PC-3 (cell line): ENCODE measurements at places on chromosomes 7 and 10. TPM values are rescaled to one million over a fixed set of nuclear protein-coding genes. Genes with fewer than 3 reads are reported as not detected.

The PDE6C gene
- not detected in 2 replicates for total RNA-seq

The PNLIPRP2 gene
- not detected in 2 replicates for total RNA-seq

The SFRP5 gene
- total RNA-seq, result not detected in 2 replicates

The TUBAL3 gene
- not detected in 2 replicates for total RNA-seq

The CHAT gene
- not detected in 2 replicates for total RNA-seq

The INA gene
- total RNA-seq, result not detected in 2 replicates

The JAKMIP3 gene
- total RNA-seq, result 0.92 and 1.0 TPM in 2 replicates

The AGBL3 gene
- 1.9 and 2.5 TPM in 2 replicates for total RNA-seq

The KAZALD1 gene
- 24.9 and 25.1 TPM in 2 replicates for total RNA-seq

The JCAD gene
- total RNA-seq, result 5.0 and 7.8 TPM in 2 replicates

The COL28A1 gene
- 0.26 TPM in 1 of 2 replicates, not detected in the other for total RNA-seq

The BBIP1 gene
- total RNA-seq, result 12.0 and 19.6 TPM in 2 replicates

The HIP1 gene
- 5.3 and 6.6 TPM in 2 replicates for total RNA-seq

The TMEM196 gene
- total RNA-seq, result not detected in 2 replicates

The LGI1 gene
- total RNA-seq, result not detected in 2 replicates

The SLC16A9 gene
- 12.8 and 17.4 TPM in 2 replicates for total RNA-seq

The SFXN2 gene
- total RNA-seq, result 7.5 and 10.3 TPM in 2 replicates

The SEMA4G gene
- total RNA-seq, result 2.6 TPM in 2 replicates

The OGDHL gene
- 2.0 and 2.6 TPM in 2 replicates for total RNA-seq

The ANK3 gene
- total RNA-seq, result 29.5 and 33.6 TPM in 2 replicates

The ENKUR gene
- not detected in 2 replicates for total RNA-seq

The BMPER gene
- total RNA-seq, result 0.06 and 0.11 TPM in 2 replicates

The AKR1C3 gene
- 15.8 and 24.0 TPM in 2 replicates for total RNA-seq

The BPGM gene
- total RNA-seq, result 9.6 and 14.6 TPM in 2 replicates

The GNGT1 gene
- total RNA-seq, result not detected in 2 replicates

The UNC5B gene
- 0.26 and 0.46 TPM in 2 replicates for total RNA-seq

The GIMAP2 gene
- total RNA-seq, result not detected in 2 replicates

The FAM170B gene
- total RNA-seq, result not detected in 2 replicates

The CFAP46 gene
- total RNA-seq, result 0.04 TPM in 1 of 2 replicates, not detected in the other

The ERLIN1 gene
- total RNA-seq, result 13.5 and 15.1 TPM in 2 replicates

The TPST1 gene
- total RNA-seq, result 12.7 and 14.4 TPM in 2 replicates

The SPDYE6 gene
- total RNA-seq, result not detected in 2 replicates

The UPK3BL2 gene
- 22.5 and 25.7 TPM in 2 replicates for total RNA-seq

The CUL2 gene
- total RNA-seq, result 119 and 129 TPM in 2 replicates

The BLNK gene
- not detected in 2 replicates for total RNA-seq

The MORN4 gene
- 6.5 and 12.9 TPM in 2 replicates for total RNA-seq

The CYP3A4 gene
- total RNA-seq, result not detected in 2 replicates

The ITIH2 gene
- not detected in 2 replicates for total RNA-seq

The FKBP9 gene
- total RNA-seq, result 62.3 and 63.4 TPM in 2 replicates

The CREM gene
- total RNA-seq, result 150 and 195 TPM in 2 replicates

The HOXA3 gene
- 4.5 and 13.8 TPM in 2 replicates for total RNA-seq

The CDNF gene
- total RNA-seq, result 1.2 TPM in 1 of 2 replicates, not detected in the other

The CC2D2B gene
- total RNA-seq, result not detected in 2 replicates

The MOGAT3 gene
- not detected in 2 replicates for total RNA-seq

The IFIT1B gene
- total RNA-seq, result not detected in 2 replicates

The DDX50 gene
- 40.4 and 41.4 TPM in 2 replicates for total RNA-seq

The POLR2J2 gene
- 3.6 and 4.1 TPM in 2 replicates for total RNA-seq

The NACAD gene
- 0.12 and 0.26 TPM in 2 replicates for total RNA-seq

The TAS2R5 gene
- total RNA-seq, result 0.26 and 1.4 TPM in 2 replicates

The NUTM2E gene
- total RNA-seq, result 0.58 TPM in 1 of 2 replicates, not detected in the other

The NPFFR1 gene
- not detected in 2 replicates for total RNA-seq

The LRRN3 gene
- not detected in 2 replicates for total RNA-seq

The MEOX2 gene
- not detected in 2 replicates for total RNA-seq

The TMEM213 gene
- not detected in 2 replicates for total RNA-seq

The RBP3 gene
- total RNA-seq, result not detected in 2 replicates

The FAM25C gene
- total RNA-seq, result not detected in 2 replicates
